Effector memory CD8-positive, alpha-beta T cell (primary cell): ENCODE measurements at places on chromosomes 11 and 22.
A peak's percentile ranks its signal among the peaks of the same experiment; 100 is the strongest.

DNA sequence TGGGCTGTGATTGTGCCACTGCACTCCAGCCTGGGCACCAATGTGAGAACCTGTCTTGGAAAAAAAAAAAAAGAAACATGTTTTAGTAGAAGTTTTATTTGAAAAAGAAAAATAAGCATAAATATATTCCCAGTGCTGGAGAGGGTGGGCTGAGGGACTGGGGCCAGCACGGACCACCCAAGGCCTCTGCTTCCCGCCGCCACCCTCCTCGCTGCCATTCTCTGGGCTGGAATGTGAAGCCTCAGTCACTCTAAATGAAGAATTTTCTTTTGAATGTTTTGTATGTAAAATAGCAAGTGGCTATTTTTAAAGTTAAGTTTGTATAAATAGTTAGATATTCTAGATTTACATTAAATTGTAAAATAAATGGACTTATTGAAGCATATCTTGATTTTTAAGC, 5.1 kb upstream of the TRMU start:
- no peak for DNase-seq

DNA sequence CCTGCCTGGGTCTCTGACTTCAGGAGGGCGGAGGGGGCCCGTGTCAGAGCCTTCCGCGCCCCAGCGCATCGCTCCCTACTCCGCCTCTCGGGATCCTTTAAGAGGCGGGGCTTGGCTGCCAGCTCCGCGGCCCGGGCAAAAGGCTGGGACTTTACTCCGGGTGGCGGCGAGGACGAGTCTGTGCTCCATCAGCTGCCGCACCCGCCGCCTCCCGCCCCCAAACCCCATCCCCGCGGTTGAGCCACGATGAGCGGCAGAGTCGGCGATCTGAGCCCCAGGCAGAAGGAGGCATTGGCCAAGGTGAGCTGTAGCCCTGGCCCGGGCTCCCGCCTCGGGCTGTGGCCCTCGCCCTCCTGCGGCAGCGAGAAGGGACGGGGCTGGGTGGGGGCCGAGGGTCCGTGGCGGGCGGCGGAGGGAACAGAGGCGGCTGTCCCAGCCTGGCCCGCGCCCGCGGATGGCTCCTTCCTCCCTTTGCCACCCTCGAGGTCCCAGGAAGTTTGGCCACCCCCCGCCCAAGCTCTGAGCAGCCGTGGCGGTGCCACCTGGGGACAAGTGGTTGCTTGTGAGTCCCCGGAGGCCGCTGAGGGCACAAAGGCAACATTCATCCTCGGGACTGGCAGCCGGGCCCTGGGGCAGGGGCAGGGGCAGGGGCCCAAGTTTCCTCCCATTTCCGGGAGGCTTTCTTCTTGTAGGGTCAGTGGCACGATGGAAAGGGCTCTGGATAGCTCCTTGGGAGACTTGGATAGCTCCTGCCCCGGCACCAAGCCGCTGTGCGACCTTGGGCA, at the start of gene SEC14L2:
SEC14L2 (plus strand) TSS at position 148 of the 785 bp plus-strand sequence; CDS start at position 247, 99 bp downstream.
- peak; percentile 26 for DNase-seq

DNA sequence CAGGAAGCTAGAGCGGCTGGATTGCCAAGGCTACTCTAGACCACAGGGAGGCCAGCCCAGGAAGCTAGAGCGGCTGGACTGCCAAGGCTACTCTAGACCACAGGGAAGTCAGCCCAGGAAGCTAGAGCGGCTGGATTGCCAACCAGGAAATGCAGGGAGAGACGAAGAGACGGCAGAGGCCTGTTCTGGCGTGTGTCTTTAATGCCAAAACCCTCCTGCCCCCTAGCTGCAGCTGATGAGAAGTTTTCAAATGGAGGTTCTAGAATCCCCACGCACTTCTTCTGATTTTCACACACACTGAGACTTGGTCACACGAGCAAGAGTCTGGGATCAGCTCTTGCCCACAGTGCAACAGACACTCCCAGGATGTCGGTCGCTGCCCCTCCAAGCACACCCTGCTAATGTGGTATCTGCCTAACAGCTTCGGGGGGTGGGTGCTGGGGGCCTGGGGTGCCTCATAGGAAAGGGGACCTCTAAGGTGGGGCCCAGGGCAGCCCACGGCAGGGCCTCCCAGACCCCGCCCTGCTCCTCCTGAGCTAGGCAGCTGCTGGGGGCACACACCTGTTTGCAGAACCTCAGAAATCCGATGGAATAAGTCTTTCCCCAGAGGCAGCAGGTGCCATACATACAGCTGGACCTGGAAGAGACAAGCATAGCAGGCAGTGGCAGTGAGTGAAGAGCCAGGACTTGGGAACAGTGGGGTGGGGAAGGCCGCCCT, 28.5 kb downstream of the MAFF start:
- DNase-seq = peak; percentile 44

DNA sequence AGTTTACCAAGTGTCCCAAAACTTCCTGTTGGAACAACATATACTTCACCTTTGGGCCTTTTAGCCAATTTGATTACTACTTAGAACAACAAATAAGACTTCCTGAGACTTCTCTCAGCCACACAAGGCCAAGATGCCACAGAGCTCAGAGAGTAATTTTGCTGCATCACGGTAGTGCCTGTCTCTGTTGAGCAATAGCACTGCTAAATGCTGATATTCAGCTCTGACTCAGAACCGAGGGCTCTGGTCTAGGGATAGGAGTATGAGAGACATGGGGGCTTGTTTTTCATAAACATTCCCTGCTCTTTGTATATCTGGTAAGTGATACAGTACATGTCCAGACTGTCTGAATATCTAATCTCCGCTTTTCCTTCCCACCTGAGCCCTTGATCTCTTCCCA, 260.4 kb upstream of the ARHGAP20 start:
- DNase-seq = no peak

- DNase-seq = no peak
Measured at GRCh38 chr11:23574149-23574548, 713.9 kb upstream of the CCDC179 start.

GRCh38 chr11:59668188-59668949, 468 bp downstream of the PATL1 start:
- peak; percentile 52 for DNase-seq

DNA sequence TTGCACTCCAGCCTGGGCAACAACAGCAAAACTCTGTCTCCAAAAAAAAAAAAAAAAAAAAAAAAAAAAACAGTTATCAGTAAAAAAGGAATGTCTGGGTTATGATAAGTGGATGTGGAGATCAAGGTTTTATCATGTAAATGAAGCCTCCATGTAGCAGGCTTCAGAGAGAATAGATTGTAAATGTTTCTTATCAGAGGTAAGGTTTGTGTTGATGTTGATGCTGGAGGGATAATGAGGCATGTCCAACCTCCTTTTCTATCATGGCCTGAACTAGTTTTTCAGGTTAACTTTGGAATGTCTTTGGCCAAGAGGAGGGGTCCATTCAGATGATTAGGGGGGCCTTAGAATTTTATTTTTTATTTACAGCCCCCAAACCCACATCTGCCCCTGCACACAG, 35.4 kb upstream of the TREH start:
- DNase-seq = no peak

DNA sequence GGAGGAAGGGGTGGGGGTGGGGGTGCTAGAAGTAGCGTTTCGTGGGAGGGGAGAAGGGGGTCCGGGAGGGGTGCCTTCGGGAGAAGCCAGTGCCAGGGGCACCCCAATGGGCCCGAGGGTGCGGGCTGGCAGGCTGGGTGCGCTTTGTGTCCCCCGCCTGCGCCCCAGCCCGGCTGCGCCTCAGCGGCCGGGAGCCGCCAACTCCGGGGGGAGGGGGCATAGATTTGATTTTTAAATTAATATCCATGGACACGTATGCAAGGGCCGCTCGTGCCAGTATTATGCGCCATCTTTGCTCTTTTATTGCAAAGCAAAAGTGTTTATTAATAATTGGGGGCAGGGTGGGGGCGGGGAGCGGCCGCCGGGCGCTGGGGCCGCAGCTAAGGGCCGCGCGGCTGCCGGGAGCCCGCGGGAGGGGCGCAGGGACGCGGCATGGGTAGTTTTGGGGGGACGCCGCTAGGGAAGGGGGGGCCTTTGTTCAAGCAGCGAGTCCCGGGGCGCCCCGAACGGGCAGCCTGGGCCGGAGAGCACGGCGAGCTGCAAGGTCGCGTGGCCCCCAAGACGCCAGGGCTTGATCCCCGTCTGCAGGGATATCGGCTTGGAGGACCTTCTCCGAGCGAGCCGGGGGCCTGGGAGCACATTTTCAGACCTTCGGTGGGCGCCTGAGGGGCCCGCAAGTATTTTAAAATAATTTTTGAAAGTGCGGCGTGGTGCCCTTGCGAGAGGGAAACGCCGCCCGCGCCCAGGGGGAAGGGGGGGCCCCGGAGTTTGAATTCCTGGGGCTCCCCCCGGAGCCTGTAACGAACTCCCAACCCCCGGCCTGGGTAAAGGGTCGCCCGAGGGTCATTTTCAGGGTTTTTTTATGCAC, 959 bp downstream of the CCND1 start:
- DNase-seq = no peak

DNA sequence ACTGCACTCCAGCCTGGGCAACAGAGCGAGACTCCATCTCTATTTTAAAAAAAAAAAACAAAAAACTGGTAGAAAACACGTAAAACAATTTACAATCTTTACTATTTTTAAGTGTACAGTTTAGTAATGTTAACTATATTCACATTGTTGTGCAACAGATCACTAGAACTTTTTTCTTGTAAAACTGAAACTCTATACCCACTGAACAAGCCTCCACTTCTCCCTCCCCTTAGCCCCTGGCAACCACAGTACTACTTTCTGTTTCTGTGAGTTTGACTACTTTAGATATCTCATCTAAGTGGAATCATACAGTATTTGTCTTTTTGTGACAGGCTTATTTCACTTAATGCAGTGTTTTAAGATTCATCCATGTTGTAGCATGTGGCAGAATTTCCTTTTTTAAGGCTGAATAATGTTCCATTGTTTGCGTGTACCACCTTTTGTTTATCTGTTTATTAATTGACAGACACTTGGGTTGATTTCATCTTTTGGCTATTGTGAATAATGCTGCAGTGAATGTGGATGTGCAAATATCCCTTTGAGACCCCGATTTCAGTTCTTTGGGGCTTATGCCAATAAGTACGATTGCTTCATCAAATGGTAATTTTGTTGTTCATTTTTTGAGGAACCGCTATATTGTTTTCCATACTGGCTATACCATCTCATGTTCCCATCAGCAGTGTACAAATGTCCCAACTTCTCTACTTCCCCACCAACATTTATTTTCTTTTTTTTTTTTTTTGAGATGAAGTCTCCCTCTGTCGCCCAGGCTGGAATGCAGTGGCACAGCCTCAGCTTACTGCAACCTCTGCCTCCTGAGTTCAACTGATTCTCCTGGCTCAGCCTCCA, 11.0 kb downstream of the DDB2 start:
- no peak for DNase-seq

DNA sequence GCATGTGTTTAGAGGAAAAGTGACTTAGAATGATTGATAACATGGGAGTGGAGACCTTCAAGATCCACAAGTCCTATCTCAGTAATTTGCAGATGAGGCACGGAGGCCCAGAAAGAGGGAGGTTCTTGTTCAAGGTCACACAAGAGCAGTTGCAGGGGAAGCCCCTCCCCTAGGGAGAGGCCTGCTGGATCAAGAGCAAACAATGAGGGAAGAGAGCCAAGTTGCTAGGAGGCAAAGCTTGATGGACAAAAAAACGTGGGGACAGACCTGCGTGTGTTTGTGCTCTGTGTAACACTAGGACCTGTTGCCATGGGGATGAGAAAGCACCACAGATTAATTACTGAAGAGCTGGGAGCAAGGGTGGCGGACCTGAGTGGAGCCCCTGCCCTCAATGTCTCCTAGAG, 6.4 kb upstream of the MFRP start:
- no peak for DNase-seq

- no peak for DNase-seq
Measured at GRCh38 chr11:7020183-7020917, at the start of the genes NLRP14 and ZNF214. Gene NLRP14 (plus strand): TSS chr11:7020479. CDS start chr11:7038587, 18,108 bp downstream. Gene ZNF214 (minus strand): TSS chr11:7020346. CDS start chr11:7002835, 17,511 bp downstream.

DNA sequence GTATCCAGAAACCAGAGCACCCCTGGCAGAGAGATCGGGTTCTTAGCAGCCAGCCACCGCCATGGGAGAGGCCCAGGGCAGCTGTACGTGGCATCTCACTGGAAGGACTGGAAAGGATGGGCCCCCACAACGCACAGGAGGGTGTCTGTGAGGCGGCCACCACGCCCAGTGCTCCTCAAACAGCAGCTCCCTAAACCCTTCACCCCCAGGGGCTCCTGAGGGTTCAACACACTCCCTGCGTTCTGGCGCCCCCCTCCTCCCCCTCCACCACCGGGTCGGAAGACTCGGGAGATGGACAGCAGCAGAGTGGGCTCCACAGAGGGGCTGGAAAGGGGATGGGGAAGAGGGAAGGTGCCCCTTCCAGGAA, 1.1 kb downstream of the MAPK12 start:
- DNase-seq = no peak

DNA sequence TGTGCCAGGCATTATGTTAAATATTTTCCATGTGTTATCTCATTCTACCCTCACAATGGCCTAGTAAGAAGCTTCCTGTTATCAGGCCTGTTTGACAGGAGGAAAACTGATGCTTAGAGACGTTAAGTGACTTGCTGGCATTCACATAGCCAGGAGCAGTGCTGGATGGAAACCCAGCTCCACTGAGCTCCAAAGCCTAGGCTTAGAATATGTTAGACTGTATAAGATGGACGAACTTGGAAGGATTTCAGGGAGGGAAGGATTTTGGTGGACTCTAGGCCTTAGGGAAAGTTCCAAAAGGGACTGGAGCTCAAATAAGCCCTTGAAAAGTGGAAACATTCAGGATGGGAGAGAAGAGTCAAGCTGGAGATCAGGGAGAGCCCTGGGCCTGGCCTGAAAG, 2.1 kb downstream of the CD44 start:
- no peak for DNase-seq

DNA sequence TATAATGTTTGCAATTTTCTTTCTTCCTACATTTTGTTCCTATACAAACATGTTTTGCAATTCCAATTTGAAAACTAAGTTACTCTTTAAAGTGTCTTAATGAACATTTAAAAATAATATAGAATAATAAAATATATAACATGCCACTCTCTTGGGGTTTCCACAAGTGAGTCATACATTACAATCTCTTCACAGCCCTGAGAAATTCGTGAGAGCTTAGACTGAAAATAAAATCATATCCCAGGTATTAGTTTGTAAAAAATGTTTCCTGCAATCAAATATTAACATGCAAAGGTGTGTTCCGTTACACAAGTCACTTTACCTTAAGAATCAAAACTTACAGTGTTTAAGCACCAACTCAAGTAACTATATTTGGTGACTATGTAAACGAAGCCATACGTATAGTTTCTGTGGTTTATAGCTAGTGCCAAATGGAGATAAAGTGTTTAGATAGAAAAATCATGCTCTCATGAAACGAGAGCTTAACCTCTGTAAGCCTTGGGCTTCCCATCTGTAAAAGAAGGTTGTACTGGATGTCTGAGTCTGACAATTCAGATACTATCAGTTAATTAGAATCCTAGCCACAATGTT, 253.6 kb upstream of the ANO3 start:
- no peak for DNase-seq

DNA sequence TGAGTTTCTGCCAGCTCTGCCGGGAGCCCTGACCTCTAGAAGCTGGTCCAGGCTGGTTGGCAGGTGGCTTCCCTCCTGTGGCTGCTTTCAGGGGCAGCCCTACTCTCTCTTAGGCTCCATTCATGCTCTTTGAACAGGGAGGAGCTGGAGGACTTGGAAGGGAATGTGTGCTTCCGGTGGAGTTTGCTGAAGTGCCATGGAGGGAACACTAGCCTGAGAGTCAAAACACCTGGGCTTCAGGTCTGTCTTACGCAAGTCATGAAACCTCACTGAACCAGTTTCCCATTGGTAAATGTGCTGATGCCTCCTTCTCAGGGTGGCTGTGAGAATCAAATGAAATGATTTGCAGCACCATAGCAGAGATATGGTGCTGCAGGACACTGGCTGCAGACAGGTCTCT, 224.5 kb downstream of the KIRREL3 start:
- DNase-seq = no peak
